ENCODE measurements at places on chromosomes 3 and 15.

DNA sequence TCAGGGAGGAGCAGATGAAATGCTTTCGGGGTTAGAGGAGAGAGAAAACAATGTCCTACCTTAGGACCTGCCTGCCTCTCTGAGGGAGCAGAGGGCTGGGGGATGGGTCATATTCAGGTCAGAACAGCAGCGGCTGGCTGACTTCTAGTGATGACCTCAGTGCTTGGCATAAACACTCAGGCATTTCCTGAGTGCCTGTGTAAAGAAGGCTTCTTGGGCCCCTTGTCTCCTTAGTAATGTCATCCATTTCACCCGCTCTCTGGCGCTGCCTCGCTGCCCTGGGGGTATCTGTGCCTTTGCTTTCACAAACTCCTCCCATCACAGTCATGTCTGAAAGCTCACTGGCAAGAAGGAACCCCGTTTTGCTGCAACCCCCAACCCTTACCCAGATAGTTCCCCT lies 82.9 kb upstream of the GSK3B start:
- DNase-seq, result no peak

- no peak for DNase-seq
These were observed 116.9 kb downstream of the EPHA6 start for GRCh38 chr3:96931119-96931862.

- no peak for DNase-seq
These were observed 48.9 kb downstream of the GRK7 start for GRCh38 chr3:141812084-141812483.

GRCh38 chr15:68829068-68829467 lies 8.4 kb upstream of the ANP32A start:
- no peak for DNase-seq

DNA sequence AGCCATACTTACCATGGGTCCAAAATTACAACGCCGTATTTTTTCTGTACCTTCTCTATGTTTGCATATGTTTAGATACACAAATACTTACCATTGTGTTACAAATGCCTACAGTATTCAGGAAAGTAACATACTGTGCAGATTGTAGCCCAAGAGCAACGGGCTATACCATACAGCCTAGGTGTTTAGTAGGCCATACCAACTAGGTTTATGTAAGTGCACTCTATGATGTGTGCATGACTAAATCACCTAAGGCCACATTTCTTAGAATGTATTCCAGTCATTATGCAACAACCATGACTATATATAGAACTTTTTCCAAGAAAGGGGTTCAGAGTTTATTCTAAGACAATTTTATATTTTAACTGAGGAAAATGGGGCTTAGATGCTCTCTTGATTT lies 411.7 kb downstream of the MAGI1 start:
- DNase-seq, result no peak

- no peak for DNase-seq
These were observed 129.2 kb upstream of the TSC22D2 start for GRCh38 chr3:150278843-150279381.

DNA sequence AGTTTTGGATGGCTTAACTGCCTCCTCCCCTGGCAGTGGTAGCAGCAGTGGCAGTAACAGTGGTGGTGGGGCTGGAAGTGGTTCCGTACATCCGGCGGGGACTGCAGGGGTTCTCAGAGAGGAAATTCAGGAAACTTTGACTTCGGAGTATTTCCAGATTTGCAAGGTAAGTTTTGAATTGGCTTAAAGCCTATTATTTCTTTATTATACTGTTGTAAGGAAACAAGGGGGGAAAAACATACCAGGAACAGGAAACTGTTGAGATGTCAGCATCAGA lies 1.5 kb downstream of the STXBP5L start:
- DNase-seq, result no peak
